ENCODE measurements at places on chromosomes 5 and 9.

DNA sequence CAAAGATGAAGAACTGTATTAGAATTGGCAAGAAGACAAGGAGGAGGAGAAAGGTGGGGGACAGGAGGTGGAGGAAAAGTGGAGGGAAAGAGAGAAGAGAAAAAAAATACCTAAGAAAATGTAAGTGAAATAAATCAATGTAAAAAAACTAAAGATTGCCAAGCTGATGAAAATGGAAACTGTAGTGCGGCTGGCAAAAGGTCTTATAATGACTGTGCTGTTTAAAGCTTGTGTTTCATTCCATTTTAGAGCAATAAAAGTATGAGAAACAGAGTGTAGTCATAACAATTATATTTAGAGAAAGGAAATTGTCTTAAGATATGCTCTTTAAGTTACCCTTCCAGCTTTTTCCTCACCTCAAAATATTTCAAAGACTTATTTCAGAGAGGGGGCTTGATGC is 670.5 kb upstream of the SEMA6A start:
- no peak for DNase-seq

GRCh38 chr9:122338994-122339393 is 31.8 kb upstream of the PTGS1 start:
- DNase-seq: no peak

DNA sequence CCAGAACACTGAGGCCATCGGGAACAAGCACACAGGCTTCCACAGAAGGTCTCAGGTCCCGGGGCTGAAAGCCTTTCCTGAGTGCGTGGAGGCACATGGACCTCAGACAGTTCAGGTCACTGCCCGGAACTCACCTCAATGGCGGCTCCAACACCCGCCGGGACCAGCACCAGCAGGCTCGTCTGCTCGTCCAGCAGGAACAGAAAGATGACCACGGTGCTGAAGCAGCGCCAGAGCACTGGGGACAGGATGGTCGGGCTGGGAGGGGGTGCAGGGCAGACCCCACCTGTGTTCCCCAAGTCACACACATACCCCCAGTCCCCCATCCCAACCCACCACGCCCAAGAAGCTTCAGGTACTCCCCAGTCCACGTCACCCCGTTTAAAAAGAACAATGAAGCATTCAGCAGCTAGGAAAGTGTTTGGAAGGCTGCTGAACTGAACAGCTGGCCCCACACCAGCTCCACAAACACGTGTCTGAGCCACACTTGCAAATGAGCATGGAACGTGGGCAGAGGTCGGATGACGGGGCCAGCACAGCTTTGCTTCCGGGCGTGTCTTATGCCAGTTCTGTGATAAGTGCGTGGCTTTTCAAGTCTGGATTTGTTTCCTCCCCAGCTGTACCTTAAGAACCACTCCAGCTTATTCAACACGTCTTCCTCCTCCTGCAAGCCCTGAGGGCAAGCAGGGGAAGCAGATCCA is 14.6 kb downstream of the CLPTM1L start:
- no peak for DNase-seq

- no peak for DNase-seq
Observed at GRCh38 chr5:176892663-176893062, 6.5 kb downstream of the HK3 start.

- no peak for DNase-seq
Observed at GRCh38 chr5:142432961-142433360, 108.1 kb upstream of the SPRY4 start.

- DNase-seq: no peak
Observed at GRCh38 chr9:136597141-136597885, 51.5 kb upstream of the NOTCH1 start.

DNA sequence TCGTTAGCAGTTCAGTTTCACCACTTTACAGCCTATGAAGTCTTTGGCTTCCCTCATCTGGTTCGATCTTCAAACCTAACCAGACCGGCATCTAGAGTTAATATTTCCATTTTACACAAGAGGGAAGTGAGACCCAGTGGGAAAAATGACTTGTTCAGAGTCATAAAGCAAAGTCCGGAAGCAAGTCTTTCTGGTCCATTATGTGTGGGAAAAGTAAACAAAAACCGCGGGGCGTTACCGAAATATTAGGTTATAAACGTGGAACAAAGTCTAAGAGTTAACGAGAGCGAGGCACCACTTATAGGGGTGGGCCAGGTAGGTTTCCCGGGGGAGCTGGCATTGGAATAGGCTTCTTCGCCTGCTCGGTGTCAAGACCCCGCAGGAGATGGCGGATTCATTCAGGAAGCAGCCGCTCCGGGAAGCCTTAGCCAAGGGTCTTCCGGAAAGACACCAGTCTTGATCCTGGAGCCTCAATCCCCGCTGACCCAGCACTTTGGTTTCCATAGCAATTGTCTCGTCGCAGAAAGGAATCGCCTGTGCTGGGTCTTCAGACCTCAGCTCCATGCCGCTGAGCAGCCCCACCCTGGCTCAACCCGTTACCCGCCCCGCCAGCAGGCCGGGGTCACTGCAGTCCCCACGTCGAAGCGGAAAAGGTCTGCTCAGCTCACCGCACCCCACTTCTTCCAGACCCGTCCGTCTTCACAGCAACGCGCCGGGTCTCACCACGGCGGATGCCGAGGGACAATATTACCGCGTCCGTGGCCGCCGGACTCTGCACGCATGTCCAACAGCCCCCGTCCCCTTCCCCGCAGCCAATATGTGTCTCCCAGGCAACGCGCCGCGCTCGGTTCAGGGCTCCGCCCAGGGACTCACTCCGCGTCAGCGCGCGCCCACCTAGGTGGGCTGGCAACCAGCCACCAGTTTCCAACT is at the start of gene C5orf52:
Gene C5orf52, plus strand, starts transcription at position 872 of the 930 bp plus-strand sequence. CDS start 82 bp downstream, outside the sequence.
- no peak for DNase-seq

GRCh38 chr9:129225815-129226214 is 47.8 kb upstream of the IER5L start:
- DNase-seq: no peak

Measured in stimulated activated CD8-positive, alpha-beta memory T cell treated with anti-CD3 and anti-CD28 coated beads, Interleukin-15, amount 100 ng/mL, for 1 hour (primary cell).